ENCODE measurements at places on chromosomes 16 and 17.

GRCh38 chr16:83978401-83978904, 10.4 kb downstream of the NECAB2 start:
- DNase-seq: no peak

GRCh38 chr17:68505951-68506350, 6.3 kb upstream of the PRKAR1A start:
- no peak for DNase-seq

DNA sequence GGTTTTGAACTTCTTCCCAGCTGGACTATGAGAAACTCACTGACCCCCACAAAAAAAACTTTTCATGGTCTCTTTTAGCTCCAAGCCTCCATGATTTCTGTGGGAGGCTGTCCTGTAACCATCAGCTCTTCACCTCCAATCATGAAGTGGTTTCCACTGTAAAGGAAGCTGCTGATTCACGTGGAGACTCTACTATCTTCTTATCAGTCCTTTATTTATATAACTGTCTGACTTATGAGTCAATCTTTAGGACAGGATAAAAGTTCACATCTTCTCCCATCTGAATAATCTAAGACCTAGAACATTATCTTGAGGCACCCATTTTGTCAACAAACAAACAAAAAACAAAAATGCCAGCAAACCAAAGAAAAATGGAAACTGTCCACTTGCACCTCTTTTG, 409.9 kb downstream of the SLC39A11 start:
- no peak for DNase-seq

GRCh38 chr16:7014756-7015155, 317.9 kb upstream of the RBFOX1 start:
- DNase-seq: no peak

DNA sequence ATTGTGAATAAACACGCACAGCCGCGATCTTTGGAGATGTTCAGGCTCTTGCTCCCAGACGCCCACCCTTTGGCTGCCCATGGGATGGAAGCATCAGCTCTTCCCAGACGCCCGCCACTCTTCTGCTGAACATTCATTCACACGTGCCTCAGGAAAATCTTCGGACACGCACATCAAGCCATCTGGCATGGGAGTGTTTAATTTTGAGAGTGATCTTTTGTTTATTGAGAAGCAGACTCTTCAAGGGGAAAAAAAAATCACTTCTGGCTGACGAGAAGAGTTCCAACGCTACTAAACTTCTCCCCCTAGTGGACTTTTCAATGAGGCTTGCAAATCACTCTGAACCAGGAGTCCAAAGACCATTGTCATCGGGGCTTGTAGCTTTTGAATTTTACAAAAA, 62.0 kb upstream of the NUDT7 start:
- DNase-seq: peak; percentile 56

GRCh38 chr17:45873728-45874127, 20.6 kb upstream of the MAPT start:
- no peak for DNase-seq

Measured in fibroblast of skin of scalp (primary cell).